ENCODE measurements at places on chromosomes 16 and 17.

GRCh38 chr17:41451154-41451728 lies 10.5 kb upstream of the KRT38 start:
- DNase-seq = no peak

- no peak for DNase-seq
These were observed 72.0 kb downstream of the HS3ST2 start for GRCh38 chr16:22885951-22886350.

DNA sequence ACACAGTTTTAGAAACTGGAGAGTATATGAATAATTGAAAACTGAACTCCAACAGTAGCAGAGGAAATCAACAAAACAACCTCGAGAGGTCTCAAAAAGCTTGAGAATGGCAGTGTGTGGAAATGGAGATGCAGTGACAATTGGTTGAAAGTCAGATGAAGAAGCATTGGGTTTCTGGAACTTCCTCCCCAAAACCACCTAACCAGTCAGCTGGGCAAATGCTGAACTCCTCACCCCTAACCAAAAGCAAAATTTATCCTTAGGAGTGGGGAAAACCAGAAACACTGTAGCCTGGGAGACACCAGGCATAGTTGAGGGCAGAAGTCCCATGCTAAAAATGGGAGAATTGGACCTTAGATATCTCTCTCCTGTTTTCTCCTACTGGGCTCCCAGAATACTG lies 109.9 kb downstream of the TANC2 start:
- no peak for DNase-seq

DNA sequence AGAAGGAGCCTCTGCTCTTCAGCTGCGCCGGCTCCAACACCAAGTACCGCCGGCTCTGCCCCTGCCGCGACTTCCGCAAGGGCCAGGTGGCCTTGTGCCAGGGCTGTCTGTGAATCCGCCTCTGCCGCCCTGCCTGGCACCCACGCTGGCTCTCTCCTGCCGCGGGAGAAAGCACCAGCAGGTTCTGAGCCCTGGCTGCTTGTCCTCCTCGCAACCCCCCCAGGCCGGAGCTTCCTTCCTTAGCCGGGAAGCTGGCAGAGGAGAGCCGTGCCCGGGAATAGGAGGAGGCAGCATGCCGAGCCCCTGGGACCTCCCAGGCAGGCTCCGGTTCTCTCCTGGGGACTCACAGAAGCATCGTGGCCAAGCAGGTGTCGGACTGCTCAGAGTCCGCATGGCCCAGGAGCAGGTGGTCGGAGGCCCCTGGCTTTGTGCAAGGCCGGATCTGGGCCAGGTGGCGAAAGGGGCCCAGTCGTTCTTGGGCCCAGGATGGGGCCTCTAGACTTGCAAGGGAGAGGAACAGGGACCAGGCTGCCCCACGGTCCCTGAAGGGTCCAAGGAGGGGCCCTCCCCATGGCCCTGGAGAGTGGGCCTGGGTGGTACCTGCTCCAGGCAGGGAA lies 80.6 kb downstream of the MGAT5B start:
- no peak for DNase-seq

DNA sequence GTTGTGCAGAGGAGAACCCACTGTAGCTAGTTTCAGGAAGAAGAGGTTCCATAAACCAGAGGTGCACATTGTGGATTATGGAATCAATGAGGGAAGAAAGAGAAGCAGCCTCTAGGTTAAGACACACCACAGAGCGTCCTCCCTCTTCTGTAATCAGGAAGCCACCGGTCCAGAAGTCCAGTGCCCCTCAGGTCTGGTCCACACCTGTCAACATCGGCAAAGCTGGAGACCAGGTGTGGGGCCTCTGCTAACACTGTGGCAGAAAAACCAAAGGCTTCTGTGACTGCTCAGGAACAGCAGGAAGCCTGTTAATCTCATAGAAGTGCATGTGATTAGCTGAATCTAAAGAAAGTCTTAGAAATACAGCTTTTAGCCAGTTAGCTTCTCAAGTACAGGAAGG lies 23.3 kb downstream of the LIMD2 start:
- DNase-seq = no peak

DNA sequence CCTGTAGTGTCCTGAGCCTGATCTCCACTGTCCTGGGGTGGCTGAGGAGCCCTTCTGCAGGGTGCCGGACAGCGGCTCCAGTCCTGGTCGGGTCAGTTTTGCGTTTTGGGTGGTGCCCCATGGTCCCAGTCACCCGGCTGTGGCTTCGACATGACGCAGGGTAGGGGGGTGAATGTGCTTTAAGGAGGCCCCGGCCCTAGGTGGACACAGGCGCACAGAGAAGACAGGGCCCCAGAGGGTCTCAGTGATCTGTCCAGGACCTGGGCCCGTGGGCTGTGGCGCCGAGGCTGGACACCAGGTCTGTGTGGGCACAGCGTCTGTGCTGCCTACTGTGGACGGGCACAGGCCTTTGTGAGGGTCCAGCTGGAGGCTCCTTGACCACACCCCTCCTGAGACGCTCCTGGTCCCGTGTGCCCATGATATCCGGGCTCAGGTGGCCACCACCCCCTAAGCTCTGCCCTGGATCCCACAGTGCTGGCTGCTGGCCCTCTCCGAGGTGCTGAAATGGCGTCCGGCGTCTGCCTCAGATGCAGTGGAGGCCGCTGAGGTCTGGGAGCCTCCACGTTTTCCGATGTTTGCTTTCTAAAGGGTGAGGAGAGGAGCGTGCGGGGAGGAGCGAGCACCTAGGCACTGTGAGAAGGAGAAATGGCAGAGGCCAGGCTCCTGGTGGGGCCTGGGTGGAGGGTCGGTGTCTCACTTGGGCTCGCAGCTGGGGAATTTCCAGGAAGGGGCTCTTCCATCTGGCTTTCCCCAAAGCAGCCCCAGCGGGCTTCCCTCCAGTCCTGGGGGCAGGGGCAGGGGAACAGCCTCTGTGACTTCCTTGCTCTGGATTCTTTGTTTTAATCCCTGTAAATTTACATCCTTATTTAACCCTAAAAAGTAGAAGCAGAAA lies 56.1 kb upstream of the ACSF3 start:
- no peak for DNase-seq

- DNase-seq = no peak
These were observed 11.4 kb downstream of the ZDHHC7 start for GRCh38 chr16:84999857-85000480.

- peak; percentile 5 for DNase-seq
These were observed 178.9 kb downstream of the COPRS start for GRCh38 chr17:31680126-31680525.

GRCh38 chr17:50238601-50239280 lies 35.5 kb upstream of the TMEM92 start:
- DNase-seq = no peak

DNA sequence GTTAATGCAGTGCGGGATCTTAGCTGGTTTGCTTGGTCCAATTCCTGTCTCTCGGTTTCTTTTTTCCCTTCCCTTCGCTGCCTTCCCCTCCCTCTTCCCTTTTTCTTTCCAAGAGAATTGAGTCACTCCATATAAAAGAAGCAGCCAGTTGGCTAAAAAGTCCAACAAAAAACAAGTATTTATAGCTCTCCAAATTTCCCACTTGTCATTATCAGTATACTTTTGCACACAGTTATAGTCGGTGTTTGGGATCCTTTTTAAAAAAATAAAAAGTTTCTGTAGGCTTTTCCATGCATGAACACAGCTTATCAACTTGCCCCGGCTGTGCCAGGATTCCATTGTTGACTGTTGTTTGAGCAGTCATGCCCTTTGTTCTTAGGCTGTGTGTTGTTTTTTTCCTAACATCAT lies 24.9 kb downstream of the HMOX2 start:
- no peak for DNase-seq

DNA sequence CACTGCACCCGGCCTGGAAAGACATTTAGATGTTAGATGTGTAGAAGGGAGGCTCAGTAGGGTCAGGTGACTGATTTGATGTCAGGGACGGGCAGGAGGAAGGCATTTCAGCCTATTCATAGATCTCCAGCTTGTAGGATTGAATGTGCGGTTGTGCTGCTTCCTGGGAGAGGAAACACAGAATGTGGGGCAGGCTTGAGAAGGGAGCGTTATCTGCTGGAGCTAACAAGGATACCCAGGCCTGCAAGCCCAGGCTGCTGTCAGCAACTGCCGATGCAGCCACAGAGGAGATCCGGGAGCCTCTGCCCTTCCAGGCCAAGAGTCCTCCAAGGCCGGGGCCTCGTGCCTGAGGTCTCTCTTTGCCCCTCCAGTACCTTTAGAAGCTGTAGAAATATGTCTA lies 205.6 kb downstream of the SPECC1 start:
- no peak for DNase-seq

- DNase-seq = no peak
These were observed 8.5 kb downstream of the ITGA3 start for GRCh38 chr17:50064253-50065001.

GRCh38 chr16:76818606-76819181 lies 372.3 kb upstream of the MON1B start:
- DNase-seq = no peak

DNA sequence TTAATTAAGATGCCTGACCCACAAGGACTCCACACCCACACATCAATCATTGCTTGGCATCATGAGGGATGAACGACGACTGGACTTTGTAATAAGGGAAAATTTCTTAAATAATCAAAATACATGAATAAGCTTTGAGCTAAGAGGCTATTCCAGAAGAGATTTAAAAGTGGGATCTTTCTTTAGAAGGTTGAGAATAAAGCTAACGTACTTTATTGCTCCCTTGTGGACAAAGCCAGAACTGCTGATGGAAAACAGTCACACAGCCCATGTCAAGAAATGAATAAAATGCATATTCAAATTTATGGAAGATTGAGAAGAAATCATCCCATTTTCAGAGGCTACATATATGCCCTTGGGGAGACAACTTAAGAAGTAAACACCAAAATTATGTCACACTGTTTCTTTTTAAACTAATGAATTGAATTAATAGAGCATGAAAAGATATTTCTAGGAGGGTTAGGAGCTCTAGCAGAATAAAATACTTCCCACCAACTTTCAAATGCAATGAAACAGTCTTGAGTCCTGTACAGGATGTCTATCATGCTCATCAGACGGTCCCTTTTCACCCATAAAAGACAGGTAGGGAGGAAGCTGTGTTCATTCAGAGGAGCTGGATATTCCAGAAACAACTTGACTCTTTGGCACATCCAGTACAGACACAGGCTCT lies 60.2 kb upstream of the PHOSPHO1 start:
- peak; percentile 28 for DNase-seq

DNA sequence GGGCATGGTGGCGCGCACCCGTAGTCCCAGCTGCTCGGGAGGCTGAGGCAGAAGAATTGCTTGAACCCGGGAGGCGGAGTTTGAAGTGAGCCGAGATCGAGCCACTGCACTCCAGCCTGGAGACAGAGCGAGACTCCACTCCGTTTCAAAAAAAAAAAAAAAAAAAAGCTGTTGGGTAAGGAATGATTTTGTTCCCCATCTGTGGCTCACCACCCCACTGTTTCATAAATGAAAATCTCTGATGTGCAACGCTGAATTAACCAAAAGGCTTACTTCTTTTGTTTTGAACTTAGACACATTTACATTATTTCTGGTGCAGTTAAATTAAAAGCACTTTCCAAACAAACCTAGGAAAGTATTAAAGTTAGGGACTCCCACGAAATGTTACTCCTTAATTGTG lies 1.2 kb upstream of the METTL9 start:
- DNase-seq = no peak

DNA sequence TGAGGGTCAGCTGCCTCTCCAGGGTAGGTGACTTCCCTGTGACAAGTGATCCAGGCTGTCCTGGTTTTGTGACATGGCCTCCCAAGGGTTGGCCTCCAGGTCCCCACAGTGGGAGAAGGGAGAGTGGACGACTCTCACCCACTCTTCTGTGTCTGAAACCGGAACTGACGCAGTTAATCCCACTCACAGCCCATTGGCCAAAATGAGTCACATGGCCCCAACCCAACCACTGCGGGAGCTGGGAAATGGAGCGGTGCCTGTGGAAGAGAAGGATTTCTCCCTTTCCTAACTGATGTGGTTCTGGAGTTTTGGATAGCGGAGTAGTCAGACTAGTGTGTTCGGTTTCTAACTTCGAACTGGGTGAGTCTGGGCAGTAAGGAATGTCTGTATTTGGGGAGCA lies 79.4 kb downstream of the ABCC6 start:
- no peak for DNase-seq

GRCh38 chr17:75830164-75831031 lies 13.8 kb downstream of the UNC13D start:
- peak; percentile 31 for DNase-seq

DNA sequence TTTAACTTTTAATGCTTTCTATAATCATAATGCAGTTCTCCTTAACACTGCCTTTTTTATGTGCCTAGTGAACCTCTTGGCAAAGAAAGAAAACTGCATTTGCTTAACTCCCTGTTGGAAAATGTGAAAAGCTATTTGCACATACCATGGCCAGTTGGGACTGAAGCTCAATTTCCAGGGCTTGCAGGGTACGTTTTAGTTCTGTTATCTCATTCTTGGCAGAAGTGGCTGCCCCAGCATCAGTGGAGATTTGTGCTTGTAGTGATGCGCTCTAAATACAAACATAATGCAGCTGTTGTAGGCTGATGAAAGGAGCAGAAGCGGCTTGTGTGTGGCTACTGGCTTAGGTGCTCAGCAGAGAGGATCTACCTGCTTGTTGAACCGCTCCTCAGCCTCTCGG lies 3.7 kb downstream of the KRT24 start:
- DNase-seq = no peak

DNA sequence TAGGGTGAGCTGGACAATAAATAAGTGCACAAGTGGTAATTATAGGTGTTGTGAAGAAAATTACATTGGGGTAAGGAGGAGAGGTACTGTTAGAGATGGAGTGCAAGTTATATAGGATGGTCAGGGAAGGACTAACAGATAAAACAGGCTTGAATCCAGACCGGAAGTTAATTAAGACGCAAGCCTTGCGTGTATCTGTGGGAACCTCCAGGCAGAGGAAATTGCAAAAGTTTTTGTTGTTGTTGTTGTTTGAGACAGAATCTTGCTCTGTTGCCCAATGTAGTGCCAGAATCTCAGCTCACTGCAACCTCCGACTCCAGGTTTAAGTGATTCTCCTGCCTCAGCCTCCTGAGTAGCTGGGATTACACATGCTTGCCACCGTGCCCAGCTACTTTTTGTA lies 2.4 kb upstream of the ZNF18 start:
- DNase-seq = no peak

- DNase-seq = no peak
These were observed 243.4 kb upstream of the IRX5 start for GRCh38 chr16:54687043-54687899.

- DNase-seq = no peak
These were observed 205.0 kb downstream of the NTN1 start for GRCh38 chr17:9226130-9226793.

GRCh38 chr16:67613808-67614207 lies 31.1 kb upstream of the CARMIL2 start:
- DNase-seq = no peak
